Activated CD4-positive, alpha-beta T cell treated with anti-CD3 and anti-CD28 coated beads for 4 hours (primary cell): ENCODE measurements at places on chromosomes 12 and 14.

GRCh38 chr14:74549588-74549987 lies 56.0 kb downstream of the ISCA2 start:
- no peak for DNase-seq

DNA sequence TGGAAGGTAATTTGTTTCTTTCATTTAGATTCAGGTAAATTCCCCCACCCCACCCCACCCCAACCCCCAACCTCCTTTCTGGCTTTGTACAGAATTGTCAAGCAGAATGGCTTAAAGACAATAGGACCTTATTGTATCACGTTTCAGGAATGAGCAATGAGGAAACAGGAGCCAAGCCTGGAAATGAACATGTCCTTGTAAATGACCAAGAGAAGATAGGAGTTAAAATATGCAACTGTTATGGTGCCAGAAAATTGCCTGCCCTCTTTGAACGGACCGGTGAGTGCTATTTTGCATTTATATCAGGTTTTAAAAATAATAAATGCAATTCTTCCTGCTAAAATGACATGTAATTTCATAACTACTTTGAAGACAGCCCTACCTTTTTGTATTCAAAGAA lies 141.6 kb upstream of the PELI2 start:
- DNase-seq = no peak

GRCh38 chr12:130418251-130418650 lies 80.6 kb downstream of the PIWIL1 start:
- no peak for DNase-seq

GRCh38 chr12:46134852-46135251 lies 134.0 kb downstream of the SLC38A1 start:
- no peak for DNase-seq

GRCh38 chr12:25433581-25434325 lies 119.3 kb downstream of the LMNTD1 start:
- no peak for DNase-seq

GRCh38 chr14:35576856-35577255 lies 42.9 kb downstream of the INSM2 start:
- DNase-seq = no peak

GRCh38 chr12:28506271-28506670 lies 316.0 kb downstream of the CCDC91 start:
- no peak for DNase-seq

DNA sequence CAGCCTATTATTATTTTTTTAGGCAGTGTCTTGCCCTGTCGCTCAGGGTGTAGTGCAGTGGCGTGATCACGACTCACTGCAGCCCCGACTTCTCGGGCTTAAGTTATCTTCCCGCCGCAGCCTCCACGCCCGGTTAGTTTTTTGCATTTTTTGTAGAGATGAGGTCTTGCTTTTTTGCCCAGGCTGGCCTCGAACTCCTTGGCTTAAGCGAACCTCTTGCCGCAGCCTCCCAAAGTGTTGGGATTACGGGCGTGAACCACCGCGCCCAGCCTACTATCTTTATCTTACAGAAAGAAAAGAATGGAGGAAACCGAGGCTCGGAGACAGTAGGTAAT lies 507 bp upstream of the PTPN11 start:
- no peak for DNase-seq

DNA sequence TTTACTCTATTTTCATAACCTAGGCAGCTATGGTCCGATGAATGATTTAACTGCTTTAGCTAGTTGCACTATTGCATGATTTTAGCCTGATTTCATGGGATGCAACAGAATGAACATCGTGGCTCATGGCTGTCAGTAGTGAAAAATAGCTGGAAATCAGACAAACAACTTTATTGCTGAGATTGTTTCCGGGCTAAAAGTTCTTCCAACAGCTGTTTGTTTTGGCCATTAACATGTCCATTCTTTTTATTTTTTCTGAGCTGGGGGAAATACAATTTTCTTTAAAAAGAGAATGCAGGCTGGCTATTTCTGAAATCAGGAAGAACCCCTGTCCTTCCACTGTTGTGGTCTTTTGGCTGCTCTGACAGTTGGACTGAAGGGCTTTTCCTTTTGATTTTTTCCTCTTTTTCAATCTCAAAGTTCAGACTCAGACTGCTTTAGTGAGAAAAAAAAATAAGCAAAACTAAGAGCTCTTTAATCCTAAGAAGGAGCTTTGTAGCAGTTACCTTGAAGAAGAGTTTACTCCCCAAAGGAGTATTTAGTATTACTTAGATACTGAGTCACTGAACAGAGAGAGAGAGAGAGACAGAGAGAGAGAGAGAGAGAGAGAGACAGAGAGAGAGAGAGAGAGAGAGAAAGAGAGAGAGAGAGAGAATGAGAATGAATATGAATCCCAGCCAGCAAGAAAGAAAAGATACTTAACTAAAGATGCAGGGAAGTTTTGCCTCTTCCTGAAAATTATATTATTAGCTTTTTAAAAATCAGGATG lies at the start of gene NAV3:
Gene NAV3, plus strand, starts transcription at position 312 of the 769 bp plus-strand sequence. CDS start 568 bp downstream, outside the sequence.
- DNase-seq = no peak

- no peak for DNase-seq
These were observed 5.3 kb upstream of the PPP1R1A start for GRCh38 chr12:54593725-54594124.

- no peak for DNase-seq
These were observed 843.4 kb upstream of the FLRT2 start for GRCh38 chr14:84686550-84686949.

DNA sequence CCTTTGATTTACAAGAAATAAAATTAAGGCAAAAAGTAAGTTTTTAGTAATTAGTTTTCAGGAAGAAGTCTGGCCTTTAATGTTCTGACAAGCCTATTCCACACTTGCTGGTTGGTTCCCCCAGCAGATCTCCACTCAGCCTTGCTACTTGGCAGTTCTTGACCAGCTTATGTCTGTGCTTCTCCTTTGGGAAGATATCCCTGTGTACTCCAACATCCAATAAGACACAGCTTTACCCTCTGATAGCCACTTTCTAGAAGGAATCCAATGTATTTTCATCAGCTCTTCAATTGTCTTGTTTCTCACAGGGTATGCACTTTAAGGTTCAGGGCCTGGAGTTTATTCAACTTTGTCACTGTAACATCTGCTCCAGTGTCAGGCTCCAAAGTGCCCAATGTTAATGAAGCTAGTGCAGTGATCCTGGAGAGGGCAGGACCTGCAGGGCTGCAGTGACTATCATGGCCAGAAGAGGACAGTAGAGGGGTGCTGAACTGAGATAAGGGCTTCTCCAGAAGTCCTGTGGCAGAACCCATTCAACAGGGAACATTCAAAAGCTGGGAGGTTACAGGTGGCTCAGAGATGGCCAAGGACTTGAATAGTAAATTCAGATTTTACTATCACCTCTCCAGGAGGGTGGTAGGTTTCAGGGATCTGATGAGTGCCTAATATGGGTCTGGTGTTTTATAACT lies 22.9 kb downstream of the JKAMP start:
- no peak for DNase-seq

- DNase-seq = no peak
These were observed 57.3 kb downstream of the GALNT16 start for GRCh38 chr14:69317102-69317755.

GRCh38 chr12:90794212-90794611 lies 160.8 kb downstream of the CCER1 start:
- no peak for DNase-seq

DNA sequence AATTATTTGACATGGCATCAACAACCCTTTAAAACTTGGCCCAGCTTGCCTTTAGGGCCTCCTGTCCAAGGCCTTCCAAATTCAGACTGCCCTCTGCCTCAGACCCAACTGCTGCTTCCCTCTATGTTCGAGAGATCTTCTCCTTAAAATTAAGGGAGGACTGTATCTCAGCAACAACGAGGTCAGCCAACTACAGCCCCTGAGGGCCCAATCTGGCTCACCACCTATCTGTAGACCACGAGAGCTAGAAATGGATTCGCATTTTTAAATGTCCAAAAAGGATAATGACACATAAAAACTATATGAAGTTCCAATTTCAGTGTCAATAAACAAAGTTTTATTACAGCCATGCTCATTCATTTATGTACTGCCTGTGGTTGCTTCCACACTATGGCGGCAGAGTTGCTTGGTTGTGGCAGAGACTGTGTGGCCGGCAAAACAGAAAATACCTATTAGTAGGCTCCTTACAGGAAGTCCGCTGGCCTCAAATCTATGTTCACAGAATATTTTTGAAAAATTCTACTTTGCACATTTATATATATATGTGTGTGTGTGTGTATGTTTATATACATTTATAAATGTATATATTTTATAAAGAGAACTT lies 1026.9 kb downstream of the BCL11B start:
- DNase-seq = no peak

DNA sequence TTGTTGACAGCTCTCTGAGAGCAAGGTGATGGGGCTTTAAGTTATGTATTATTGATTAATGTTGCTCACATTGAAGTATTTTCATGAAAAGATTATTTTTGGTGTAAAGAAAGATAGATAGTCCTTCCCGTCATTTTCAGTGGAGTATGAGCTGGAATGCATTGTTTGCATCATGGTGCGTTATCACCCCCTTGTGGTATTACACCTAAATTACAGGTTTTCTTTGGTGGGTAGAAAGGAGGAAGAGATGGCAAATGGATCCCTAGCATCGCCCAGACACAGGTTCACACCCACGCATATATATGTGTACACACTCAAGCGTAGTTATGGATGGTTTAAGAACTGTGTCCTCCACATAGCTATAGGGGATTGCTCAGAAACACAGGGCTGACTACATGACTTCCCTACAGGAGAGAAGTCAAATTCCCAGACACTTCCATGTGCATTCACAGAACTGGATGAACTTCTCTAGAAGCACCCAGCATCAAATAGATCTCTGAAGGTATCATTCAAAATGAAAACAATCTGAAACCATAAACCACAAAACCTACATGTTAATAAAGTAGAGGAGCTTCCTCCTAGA lies 14.4 kb upstream of the SERPINA10 start:
- no peak for DNase-seq

DNA sequence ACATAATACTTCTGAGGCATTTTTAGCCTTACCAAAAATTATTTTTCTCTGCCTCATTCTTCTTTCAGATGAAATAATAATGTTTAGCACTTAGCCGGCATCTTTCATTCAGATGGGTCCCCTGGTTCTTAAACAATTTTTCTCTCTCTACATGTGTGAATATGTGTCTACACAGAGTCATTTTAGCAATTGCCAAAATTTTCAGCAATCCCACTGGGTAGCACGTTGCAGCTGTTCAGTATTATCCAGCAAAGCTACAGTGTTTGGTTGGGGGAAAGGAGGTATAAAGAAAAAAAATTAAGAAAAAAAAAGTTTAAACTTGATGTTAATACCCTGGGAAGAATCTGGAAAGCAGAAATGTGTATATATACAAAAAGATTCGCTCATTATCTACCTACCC lies 160.5 kb upstream of the TRHDE start:
- DNase-seq = no peak

DNA sequence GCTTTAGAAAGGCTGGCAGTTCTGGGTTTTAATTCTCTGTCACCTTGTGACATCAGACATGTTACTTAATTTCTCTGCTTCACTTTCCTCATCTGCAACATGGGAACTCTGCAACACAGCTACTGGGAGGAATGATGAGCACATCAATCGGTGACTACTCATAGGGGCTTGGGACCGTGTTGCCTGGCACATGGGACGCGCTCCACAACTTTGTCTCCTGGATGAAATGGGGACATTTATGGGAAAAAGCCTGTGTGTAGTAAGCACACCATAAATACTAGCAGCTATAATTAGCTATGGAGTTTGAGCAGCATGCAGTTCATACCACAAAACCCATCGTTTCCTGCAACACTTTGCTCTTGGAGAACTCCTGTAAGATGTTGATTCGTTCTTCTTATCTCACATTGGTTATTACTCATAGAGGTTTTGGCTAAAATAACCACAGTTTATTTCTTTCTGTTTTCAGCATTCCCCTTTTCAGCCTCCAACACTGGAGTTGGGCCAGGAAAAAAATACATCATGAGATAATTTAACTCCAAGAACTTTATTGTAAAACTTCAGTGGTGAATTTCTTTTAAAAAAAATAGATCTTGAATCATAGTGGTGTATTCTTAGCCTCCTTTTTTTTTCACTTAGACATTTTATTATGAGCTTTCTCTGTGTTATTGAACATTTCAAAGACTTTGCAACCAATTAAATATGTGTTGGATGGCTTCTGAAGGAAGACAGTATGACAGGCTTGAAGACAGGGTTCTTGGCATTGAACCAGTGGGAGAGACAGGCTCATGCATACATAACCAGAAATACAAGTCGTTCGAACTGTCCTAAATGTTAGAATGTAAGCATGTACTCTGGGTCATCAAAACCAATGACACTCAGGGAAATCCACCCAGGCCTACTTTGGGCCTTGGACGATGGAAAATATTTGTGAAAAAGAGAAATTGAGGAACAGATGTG lies 72.7 kb downstream of the RIN3 start:
- peak; percentile 24 for DNase-seq

- no peak for DNase-seq
These were observed 5.6 kb upstream of the GUCY2C start for GRCh38 chr12:14701809-14702568.

GRCh38 chr14:76131071-76131965 lies 20.4 kb upstream of the GPATCH2L start:
- DNase-seq = no peak

GRCh38 chr14:85533023-85533860 lies 3.3 kb downstream of the FLRT2 start:
- DNase-seq = no peak

DNA sequence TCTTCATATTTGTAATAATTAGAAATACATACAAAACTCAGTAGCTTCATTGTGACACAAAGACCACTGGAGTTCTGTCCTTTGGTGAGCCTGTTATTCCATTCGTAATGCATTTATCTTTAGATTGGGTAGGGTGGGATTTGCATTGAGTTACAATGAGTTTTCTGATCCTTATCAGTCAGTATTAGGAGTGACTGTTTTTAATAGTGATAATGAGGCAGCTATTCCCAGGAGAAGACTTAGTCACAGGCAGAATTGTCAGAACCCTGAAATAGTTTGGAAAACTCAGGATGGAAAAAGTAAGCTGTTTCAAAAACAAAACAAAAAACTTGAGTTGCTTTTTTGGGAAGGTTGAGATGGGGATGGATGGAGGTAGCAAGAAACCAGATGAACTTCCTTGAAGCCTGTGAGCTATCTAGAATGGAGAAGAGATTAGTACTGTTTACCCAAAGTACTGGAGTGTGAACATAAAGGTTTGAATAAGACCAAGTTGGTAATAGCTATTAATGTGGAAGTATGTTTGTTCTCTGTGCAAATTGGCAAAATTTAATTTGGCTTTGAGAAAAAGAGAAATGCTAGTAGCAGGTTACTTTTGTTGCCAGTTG lies 38.6 kb downstream of the FBXO34 start:
- DNase-seq = no peak

DNA sequence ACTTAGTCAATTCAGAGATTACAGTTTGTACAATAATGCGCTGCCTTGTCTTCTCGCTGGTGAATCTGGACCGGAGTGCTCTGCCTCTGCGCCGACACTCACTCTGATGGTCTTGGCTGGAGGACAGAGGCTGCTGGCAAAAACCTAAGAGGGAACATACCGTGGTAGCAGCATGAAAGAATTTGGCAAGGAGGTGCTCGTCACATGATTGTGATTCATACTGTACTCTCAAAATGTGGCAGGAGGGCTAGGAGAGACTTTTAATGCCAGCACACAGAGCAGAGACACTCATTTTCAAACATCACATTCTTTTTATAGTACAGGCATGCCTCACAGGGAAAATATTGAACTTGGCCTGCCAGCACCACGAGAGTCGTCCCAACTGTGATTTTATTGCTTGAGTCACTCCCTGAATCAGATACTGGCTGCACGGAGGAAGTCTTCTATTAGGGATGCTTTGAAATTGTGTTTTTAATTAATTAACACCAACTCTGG lies 67.8 kb downstream of the HMGA2 start:
- no peak for DNase-seq

GRCh38 chr12:4270831-4271716 lies 2.5 kb upstream of the CCND2 start:
- DNase-seq = peak; percentile 47

GRCh38 chr12:120228291-120229070 lies 27.6 kb upstream of the RPLP0 start:
- peak; percentile 91 for DNase-seq
